ENCODE measurements at places on chromosomes 3 and 15.

- DNase-seq = peak; percentile 86
Observed at GRCh38 chr3:11601446-11602238, 42.1 kb downstream of the VGLL4 start.

DNA sequence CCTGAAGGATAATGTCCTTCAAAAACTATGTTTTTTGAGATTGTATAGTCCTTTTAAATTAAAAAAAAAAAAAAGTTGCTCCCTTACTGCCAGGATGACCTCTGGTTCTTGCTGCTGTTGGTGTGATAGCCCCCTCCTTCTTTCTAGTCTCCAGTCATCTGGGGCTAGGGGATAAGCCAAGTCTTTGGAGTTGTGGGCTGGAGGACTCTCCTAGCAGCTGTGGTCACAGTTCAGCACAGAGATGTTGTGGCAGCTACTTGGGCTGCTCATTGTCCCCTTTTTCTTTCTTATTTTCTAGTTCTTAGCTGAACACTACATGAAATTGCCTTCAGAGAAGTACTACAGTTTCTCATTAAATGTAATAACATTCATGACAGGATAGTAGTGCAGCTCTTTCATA is 39.2 kb upstream of the APH1B start:
- DNase-seq = no peak

DNA sequence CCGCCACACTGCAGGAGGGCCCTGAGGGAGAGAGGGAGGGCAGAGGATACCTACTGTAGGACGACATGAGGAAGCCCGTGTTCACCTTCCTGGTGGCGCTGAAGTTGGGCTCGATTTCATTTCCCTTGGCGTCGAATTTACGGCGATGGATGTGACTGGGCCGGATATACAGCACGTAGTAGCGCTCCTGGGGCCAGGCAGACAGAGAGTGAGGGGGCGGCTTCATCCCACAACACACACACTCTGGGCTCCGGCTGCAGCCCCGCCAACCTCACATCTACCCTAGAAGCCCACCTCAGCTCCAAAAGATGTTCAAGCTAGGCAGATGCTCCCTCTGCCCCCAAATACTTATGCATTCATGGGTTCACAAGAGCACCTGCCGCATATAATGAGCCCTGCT is 4.5 kb downstream of the ARPIN start:
- DNase-seq = no peak

DNA sequence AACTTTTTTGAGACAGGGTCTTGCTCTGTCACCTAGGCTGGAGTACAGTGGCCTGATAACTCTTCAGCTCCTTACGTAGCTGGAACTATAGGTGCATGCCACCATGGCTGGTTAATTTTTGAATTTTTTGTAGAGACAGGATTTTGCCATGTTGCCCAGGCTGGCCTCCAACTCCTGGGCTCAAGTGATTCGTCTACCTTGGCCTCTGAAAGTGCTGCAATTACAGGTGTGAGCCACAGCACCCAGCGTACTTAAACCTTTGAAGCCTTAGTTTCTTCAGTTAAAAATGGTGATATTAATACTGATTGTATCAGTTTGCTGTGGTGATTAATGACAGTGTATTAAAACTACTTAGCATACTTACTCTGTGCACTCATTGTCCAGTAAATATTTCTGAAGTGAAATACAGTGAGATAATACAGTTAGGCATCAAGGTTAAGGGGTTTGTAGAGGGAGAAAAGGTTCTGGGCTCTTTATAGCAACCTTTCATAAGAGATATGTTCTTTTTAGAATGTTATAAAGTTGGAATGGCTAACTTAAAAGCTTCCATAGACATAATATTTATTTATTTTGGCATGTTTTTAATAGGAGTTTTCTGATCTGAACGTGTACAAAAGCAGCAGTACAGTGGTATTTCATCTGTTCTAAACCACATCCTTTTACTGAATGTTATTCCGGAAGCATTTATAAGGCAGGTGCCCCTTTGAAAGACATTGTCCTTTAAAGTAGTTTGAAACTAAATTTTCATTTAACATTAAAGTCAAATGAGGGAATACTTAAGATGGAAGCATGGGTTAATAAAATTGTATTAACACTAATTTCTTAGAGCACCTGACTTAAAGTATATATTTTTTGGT is 23.6 kb downstream of the NCK1 start:
- DNase-seq = no peak

DNA sequence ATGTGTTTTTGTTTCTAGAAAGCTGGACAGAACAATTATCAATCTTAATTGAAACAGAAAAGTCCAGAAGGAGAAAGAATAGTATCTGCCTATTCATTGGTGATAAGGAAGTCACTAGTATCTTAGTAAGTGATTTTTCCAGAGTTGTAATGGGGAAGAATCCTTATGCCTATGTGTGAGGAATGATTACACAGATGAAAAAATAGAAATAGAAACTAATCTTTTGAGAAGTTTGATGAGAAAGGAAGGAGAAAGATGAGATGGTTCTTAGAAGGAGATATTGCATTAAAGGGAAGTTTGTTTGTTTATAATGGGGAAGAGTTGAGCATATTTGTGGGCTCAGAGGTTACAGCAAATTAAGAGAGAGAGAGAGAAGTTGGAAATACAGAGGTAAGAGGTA is 42.7 kb upstream of the CBLB start:
- no peak for DNase-seq

GRCh38 chr15:78364233-78364632 is 24.1 kb downstream of the CRABP1 start:
- DNase-seq = no peak

DNA sequence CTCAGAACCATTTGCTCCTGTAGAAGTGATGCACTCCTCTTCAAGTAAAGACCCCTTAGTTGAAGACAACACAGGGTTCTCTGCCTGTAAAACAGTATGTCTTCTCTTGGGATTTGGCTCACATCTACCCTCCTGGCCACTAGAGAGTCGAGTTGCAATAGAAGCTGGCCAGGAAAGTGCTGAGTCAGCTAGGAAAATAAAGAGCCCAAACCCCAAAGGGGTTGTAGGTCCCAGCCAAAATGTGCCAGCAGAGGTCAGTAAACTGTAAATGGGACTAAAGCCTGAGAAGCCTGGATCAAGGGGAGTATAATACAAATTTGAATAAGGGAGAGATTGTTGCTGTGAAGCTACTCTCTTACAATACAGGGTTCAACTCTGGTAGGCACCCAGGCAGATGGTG is 37.2 kb upstream of the THBS1 start:
- no peak for DNase-seq

GRCh38 chr15:88032787-88033186 is 223.8 kb downstream of the NTRK3 start:
- DNase-seq = no peak

DNA sequence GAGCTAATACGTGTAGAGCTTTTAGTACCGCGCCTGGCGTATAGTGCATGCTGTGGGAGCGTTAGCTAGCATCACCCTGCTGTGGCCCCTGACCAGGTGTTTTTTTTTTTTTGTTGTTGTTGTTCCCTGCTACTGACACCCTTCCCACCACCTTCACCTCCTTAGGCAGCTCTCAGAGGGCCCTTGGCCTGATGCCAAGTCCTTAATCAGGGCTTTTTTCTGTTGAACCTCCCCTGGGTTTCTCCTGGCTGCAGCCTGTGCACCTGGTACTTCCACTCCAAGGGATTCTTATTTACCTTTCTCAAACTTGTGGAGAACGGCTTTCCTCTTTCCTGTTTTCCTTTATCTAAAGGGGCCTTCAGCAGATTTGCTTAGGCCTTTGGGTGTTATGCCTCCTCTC is 53.3 kb downstream of the SLC7A14 start:
- no peak for DNase-seq

- no peak for DNase-seq
Observed at GRCh38 chr3:168331756-168332155, 236.0 kb upstream of the GOLIM4 start.

DNA sequence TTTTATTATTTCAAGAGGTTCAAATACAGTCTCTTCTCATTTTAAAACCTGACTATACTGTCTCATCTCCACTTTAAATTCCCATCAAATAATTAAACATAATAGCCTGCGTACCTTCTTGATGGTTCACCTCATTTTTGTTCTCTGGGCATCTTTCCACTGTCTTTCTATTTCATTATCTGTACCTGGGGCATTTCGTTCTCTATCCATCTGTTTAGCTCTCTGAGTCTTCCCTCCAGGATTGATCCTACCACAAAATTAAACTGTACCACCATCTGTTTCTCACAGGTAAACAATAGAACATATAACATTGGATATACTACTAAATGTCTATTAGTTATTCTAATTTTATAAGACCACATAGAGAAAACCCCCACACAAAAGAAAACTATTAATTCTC is 1331.4 kb downstream of the NSUN3 start:
- DNase-seq = no peak

DNA sequence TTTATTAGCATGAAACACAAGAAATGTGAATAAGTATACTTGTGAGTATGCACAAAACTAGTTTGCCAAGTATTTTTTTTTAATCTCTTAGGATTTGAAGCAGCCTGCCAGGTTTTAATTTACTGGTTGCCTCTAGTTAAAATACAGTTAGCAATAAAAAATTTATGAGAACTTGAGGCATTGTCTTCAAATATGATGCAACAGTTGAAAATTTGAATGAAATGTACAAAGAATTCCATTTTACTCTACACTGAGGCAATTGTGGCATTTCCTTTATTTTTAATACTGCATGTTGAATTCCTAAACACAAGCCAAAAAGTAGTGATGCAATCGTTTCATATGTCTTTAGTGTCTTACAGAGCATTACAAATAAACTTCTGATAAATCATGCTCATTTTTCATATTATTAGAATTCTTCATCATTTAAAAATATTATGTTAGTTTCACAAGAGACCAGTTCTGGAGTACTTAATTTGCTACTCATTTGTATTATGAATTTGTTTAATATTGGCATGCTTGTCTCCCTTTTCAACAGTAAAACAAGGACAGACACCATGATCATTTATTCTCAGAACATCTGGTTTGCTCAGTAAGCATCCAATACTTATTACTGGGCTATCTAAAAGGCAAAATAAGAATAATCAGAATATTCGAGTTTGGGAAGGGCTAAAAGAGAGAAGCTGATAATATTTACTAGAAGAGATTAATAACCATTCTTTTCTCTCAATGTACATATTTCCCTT is 124.8 kb upstream of the PTX3 start:
- no peak for DNase-seq

DNA sequence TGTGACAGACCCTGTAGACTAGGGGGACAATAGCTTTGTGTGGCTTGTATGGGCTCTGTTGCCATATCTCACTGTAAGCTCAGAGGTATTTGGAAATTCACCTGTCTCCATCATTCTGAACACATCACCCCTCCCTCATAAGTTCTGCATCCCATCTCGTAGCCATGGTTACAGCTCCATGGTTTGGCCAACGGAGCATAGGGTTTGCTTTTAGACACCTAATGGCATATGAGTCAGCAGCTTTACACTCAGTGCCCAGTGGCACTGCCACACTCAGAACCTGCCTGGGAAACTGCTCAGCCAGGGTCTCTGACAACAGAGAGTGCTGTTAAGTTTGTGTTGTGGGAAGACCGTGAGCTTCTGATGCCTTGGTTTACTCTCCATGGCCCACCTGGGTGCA is 67.3 kb downstream of the CCK start:
- no peak for DNase-seq

DNA sequence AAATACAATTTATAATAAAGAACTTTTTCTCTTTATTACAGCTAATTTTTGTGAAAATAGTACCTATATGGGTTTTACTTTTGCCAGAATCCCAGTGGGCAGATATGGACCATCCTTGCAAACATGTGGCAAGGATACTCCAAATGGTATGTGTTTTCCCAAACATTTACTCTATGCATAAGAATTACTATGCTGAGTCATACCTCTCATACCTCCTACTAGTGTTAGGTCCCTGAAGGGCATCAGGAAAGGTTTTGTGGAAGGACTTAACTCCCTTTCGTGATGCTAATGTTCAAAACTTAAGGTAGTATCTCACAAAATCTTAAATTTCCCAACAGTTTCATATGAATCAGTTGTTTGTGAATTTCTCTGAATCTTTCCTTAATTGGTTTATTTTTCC is 21.3 kb downstream of the ADGRG7 start:
- no peak for DNase-seq

DNA sequence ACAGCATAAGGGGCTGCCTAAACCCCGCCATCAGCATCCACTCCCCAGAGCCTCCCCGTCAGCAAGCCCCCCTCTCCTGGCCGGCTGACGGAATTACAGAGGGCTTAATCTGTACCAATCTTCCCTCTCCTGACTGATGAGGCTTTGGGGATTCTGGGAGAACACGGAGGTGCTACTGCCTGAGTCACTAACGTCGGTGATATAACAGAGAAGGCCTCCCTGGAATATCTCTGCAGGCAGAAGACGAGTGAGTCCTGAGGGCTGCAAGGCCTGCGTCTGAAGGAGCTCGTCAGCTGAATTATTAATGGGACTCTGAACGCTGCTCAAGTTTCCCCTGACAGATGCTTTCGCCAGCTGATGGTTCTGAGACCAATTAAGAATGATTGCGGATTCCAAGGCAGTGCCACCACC is 147.7 kb downstream of the XXYLT1 start:
- no peak for DNase-seq

DNA sequence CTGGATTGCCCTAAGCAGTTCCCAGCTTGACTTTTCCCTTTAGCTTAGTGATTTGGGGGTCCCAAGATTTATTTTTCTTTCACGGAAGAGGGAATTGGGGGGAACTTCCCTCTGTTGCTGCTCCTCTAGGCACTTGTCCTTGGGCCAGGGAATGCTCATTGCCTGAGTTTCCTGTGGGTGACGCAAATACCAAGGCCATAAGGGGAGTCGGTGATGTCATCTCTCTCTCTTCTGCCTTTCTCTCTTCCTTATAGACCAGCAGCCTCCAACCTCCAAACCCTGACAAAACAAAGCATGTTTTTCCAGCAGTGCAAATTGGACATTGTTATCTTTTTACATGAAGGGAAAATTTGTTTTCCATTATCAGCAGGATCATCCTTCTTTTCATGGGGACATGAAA is 120.2 kb downstream of the ITPR1 start:
- DNase-seq = no peak

GRCh38 chr15:63517628-63518027 is 13.2 kb downstream of the USP3 start:
- no peak for DNase-seq

DNA sequence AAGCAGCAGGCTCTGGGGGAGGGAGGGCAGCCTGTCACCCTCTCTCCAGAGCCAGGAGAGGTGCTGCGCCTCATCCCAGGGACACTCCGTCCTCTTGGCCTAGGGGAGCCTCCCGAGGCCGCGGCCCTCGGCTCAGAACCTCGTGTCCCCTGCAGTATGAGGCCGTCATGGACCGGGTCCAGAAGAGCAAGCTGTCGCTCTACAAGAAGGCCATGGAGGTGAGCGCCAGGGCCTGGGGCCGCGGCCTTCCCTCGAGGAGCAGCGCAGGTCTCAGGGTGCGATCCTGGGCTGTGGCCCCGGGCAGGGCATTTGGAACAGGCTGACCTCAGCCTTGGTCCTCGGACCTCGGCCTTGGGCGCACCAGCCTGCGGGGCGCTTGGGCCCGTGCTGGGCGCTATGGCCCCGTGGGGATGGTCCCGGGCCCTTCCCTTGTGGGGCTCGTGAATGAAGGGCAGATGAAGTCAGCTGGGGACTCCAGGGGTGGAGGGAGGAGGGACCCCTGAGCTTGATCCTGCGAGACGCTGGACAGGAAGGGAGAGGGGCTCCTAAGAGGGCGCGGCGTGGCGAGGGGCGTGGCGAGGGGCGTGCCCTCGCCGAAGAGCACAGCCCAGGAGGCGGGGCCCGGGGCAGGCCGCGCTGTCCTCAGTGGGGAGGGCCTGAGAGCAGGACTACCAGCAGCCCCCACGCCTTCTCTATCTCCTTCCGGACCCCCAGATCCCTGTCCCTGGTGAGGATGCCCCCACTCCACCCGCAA is 32.9 kb downstream of the PSTPIP1 start:
- no peak for DNase-seq

Measured in GM06990 (cell line).